ENCODE measurements at places on chromosomes 6 and 20.

GRCh38 chr6:54578261-54578660 is 268.3 kb upstream of the FAM83B start:
- no peak for DNase-seq

DNA sequence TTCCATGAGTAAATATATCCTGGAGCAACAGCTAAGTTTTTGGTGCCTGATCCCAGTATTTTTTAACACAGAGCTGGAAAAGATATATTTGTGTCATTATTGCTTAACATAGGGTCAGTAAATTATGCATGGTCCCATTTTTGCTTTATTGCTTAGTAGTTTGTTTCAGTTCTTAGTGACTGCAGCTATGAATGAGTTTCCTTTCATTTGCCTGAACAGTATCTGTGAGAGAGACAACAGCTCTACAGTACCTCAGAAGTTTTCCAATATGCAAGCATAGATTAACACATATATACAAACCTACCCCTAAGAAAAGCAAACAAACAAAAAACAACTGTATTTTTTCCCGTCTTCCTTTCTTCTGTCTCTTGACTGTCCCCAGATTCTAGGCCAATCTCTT is 160.3 kb downstream of the MEI4 start:
- no peak for DNase-seq

DNA sequence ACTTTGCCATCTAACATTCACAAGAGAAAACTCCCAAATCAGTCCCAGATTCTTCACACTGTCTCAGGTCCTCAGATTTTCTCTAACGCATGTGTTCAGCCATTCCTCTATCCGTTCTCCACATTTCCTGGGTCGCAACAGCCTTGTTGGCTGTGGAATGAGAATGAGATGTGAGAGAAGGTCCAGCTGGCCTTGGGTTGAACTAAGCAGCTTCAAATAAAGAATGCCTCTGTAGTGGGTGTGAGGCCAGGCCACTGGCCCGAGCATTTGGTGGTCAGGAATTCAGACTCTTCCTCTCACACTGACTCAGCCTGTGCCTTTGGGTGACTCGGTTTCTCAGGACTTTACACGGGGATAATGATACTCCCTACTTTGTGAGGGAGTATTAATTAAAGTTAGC is 73.8 kb upstream of the CCN6 start:
- no peak for DNase-seq

GRCh38 chr6:37488476-37488875 is 11.2 kb downstream of the CCDC167 start:
- DNase-seq = no peak

DNA sequence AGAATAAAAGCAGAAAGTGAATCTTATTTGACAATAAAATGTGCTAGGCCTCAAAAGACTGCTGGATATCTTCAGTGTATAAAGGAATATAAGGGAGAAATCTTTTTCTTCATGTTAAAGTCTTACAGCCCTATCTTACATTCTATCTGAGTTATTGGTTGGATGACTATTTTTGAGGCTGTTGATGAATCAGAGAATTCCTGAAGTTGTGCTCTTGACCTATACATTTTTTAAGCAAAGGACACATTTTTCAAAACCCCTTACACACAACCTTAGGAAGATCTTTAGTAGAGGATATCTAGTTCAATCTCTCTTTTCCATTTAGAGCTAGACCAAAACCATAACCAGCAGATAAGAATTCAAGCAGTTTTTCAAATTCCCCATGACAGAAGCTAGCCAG is 10.9 kb upstream of the CGA start:
- DNase-seq = no peak

GRCh38 chr20:50762435-50763220 is 31.2 kb downstream of the PARD6B start:
- DNase-seq = no peak

DNA sequence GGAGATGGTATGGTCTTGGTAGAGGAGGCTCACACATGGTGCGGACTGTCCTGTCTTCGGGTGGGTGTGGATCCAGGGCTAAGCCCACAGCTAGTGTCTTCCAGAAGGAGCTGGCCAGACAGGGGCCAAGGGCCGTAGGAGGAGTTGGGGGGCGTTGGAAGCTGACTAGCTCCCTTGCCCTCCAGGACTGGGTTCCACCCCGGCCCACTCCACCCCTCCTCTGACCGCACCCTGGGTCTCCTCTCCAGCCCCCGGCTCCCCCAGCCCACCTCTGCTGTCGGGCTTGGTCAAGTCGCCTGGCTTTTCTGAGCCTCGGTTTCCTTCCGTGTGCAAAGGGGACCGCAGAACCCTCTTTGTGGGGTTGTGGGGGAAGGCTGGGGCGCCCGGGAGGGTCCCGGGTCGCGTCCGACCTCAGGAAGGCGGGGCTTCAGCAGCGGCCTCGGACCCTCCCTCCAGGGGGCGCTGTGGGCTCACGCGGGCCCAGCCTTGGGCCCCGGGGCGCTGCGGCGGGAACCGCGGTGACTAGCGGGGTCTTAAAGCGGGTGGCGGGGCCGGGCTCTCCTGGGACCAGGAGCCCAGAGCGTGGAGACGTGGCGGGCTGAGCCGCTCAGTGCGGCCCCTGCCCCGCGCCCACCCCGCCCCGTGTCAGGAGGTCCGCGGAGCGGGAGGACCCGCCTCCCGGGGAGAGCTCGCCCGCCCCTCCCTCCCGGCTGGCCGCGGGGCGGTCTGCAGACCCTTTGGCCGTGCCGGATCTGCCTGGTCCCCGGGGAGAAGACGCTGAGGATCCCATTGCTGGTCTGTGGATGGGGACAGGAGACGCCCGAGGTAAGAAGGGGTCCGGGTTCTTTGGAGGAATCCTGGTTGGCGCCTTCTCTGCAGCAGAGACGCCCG is 5.4 kb downstream of the NPBWR2 start:
- DNase-seq = peak; percentile 71

- DNase-seq = no peak
These were observed 449.8 kb downstream of the HACE1 start for GRCh38 chr6:104409913-104410312.

- DNase-seq = no peak
These were observed 20.1 kb downstream of the RNF24 start for GRCh38 chr20:3995067-3995748.

DNA sequence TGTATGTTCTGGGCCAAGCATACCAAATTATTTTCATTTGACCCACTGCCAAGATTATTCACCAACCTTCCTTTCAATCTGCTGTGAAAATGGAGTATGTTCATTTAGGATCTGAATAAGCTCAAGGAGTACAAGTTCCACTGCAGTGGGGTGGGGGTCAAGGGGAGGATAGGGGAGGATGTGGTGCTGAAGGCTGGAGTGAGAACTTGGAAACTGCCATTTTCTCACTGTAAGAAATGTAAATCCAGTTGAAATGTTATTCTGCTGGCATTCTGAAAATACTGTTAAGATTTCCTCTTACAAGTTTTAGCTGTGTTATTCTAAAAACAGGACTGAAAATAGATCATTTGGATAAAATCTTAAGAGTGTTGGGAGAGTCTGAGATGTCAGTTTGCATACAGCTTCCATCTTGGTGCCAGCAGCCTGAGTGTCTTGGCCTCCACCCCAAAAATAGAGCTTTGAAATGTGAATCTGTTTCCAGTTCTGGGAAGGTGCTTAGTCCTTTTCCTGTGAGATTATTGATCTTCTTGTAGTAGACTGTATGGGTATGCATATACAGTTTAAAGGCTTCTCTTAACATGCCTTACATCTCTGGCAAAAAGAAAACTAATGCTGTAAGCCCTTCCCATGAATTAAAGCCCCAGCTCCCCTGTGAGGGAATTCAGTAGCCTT is 84.3 kb downstream of the CTNNBL1 start:
- DNase-seq = no peak

DNA sequence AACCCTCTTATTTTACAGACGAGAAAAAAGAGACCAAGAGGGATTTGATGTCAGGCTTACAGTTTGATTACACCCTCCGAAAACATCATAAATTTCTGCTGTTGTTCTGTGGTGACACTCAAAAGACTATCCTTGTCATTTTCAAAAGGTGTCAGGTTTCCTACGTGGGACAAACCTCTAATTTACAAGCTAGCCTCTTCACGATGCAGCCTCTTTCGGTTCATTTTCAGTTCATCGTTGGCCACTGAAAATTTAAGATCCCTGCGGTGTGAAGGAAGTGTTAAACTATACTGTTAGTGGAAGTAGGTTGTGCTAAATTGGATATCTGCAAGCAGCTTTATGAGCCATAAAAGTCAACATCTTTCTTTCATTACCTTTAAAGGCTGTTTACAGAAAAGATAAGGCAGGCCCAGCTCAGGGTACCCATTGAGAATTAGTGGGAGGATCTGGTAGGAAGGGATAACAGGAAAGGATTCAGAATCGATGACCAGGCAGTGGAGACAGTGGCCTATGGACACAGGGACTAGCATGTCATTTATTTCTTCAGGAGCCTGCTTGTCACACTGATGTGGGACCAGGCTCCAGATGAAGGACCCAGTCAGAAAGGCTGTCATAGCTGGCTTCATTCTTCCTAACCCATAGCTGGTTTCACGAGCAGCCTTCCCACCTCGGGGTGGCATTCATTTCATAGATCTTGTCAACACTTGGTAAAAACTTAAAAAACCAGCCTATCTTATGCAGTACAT is 329.1 kb upstream of the SOX4 start:
- DNase-seq = no peak

DNA sequence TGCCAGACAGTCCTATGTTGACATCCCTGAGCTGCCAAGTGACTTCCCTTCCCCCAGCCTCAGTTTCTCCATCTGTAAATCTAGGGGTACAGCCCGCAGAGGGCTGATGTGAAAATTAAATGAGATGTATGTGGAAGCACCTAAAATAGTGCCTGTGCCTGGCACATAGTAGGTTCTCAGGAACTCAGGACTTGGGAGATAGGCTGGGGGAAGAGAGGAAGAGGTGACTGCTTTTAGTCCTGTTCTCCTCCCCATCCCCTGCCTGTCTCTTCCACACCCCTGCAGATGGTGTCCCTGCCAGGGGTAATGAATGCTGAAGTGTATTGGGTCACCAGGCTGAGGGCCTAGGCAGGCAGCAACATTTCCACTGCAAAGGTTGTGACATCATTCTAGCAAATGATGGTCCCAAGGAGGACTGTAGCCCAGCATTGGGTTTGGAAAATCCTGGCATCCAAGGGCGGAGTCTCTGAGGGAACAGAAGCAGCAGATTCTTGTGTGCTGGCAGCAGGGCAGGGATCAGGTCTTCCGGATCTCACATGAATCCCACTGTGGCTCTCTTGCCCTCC is 1.8 kb downstream of the SNPH start:
- DNase-seq = no peak

GRCh38 chr6:28789553-28790083 is 134.2 kb downstream of the TRIM27 start:
- DNase-seq = peak; percentile 30

GRCh38 chr20:53664121-53664520 is 70.5 kb upstream of the ZNF217 start:
- no peak for DNase-seq

DNA sequence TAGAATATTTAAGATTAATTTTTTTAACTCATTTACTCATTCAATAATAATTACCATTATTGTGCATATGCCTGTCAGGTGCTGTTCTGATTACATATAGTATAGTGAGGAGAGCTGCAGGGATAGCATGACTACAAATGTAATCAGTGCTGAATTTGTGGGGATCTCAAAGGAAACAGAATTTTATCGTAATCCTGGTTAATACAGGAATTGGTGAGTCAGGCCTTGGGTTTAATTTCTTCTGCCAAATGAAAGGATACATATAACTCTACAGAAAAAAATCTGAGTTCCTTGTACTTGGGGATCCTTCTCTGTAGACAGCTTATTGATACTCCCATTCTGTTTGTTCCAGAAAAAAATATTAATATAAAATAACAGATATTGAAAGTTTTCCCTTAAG is 297.2 kb downstream of the GJA1 start:
- no peak for DNase-seq

- no peak for DNase-seq
These were observed 637.7 kb downstream of the BCKDHB start for GRCh38 chr6:80744213-80744612.

GRCh38 chr6:156087487-156087886 is 631.8 kb upstream of the NOX3 start:
- no peak for DNase-seq

- DNase-seq = no peak
These were observed 24.7 kb downstream of the GLO1 start for GRCh38 chr6:38678178-38678760.

DNA sequence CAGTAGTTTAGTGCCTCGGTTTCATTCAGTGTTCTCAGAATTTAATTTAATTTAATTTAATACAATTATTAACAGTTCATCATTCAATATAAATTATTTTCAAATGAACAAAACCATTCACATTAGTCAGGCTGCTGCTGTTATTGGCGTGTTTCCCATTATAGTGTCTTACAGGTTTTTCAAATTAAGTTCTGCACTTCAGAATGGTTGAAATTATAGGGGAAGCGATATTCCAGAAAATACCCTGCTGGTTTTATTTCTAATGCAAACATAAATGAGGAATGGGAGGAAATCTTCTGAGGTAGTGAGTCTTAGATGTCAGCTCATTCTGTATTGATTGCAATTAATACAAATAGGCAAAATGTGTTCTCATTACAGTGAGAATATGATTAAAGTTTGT is 37.6 kb downstream of the OPN5 start:
- no peak for DNase-seq

- DNase-seq = no peak
These were observed 32.3 kb upstream of the SCUBE3 start for GRCh38 chr6:35181308-35181932.

DNA sequence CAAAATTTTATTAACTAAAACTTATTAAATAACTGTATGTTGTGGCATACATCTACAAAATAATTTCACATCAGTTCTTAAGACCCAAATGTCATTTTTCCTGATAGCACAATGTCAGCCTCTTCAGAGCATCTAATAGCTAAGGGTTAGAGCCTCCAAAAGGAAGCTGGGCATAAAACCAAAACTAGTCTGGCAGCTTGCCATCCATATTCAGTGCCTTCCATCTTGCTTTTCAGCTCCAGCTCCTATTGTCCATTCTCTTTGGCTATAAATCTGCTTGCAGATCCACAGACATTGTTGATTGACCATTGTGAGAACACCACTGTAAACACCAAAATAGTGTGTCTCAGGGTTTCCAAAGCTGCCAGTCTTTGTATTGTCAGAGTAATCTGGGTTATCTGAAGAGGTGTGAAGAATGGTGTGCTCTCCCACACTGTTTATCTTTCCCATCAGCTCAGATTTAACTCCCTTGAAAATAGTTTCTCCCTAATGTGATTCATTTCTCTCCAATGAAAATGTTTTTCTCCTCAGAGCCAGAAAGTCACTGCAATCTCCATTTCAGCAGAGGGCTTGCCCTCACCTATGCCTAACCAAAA is 154.8 kb upstream of the KCNQ5 start:
- DNase-seq = no peak

GRCh38 chr20:4444404-4444803 is 277.3 kb upstream of the PRND start:
- DNase-seq = no peak

DNA sequence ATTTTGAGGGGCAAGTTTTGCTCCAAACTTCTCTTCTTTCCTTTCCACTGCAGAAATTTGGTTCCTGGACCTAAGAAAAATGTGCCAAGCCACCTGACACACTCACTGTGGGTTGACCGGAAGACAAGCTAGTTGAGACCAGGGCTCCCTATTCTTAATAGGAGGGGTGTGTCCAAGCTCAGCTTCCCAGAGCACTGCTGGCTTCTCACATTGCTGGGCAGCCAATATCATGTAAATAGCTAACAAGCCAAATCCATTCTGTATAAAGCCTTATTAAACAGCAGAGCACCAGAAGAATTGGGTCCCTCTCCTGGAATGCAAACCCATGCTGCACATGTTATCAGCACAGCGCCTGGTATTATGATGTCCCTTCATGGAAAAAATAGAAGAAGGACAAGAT is 17.0 kb upstream of the SAMD3 start:
- DNase-seq = no peak

GRCh38 chr6:32082935-32083334 is 26.2 kb downstream of the TNXB start:
- no peak for DNase-seq
